BE2C (cell line): ENCODE measurements at places on chromosomes 16 and 17.

- DNase-seq: no peak
These were observed 2.8 kb downstream of the HEATR3 start for GRCh38 chr16:50068550-50068949.

DNA sequence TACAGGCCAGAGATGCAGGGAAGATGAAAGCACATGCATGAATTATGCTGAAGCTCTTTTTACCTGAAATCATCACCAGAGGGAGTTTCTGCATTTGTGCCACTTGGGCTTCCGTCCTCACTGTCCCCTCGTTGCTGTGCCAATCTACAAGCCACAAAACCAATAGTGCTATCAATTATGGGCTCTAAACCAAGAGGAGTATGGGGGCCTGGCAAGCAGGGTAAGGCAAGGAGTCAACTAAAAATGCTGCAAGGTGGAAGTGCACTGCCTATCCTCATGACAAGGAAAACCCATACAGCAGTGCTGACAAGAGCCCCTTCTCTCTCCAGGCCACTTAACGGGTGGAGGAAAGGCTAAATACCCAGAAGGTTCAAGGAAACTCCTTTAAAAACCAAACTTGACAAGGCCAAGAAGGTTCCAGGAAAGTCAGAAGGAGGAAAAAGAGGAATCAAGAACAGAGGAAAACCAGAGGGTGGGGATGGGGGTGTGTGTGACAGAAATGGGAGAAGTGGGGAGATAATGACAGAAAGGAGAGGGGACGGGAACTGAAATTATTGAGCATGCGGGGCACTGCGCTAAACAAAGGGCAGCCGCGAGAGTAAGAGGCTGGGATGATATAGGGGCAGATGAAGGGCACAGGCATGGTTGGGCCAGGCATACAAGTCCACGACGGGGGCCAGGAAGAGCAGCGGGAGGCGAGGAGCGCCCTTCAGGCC is 674 bp downstream of the C17orf75 start:
- no peak for DNase-seq

- DNase-seq: no peak
These were observed 14.2 kb downstream of the BANP start for GRCh38 chr16:87965417-87965816.

DNA sequence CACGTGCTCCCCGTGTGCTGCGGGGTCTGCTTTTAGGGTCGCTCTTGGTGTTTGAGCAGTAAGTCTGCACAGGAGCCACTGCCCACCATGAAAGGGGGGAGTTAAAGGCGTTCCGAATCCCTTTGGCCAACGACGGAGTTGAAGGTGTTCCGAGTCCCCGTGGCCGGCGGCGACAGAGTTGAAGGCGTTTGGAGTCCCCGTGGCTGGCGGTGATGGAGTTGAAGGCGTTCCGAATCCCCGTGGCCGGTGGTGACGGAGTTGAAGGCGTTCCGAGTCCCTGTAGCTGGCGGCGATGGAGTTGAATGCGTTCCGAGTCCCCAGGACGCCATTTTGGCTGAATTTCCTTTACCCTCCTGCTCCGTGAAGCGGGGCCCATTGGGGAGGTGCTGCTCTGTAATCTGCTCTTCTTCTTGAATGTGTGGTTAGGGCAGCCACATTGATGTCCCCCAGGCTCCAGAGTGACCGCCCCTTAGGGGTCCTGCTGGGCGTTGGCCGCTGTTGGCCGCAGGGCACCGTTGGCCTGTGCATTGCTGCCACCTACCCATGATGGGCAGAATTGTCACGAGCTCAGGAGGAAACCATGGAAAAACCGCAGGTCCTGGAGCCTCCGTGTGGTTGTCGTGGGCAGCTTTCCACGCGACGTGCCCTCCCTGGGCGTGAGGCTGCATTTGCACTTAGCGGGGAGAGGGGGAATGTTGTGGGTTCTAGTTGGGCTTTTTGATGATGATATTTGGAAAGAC is 73.7 kb upstream of the ZNF750 start:
- peak; percentile 35 for DNase-seq

GRCh38 chr17:14057591-14057990 is 11.7 kb upstream of the COX10 start:
- no peak for DNase-seq

DNA sequence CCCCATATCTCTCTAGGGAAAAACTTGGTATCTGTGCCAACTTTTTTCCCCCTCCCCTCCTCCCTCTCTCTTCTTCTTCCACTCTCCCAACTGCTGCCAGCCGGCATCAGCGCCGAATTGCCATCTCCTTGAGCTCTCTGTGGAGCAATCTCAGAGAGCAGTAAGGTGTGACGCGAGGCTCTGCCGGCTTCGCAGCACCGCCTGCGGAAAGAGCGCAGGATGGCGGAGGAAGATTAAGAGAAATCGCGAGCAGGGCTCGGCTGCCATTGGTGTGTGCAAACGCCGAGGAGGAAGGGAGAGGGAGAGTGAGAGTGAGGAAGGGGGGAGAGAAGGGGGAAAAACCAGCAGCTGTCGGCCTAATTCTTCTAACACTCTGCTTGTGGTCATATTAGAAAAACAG is 44.2 kb downstream of the NEUROD2 start:
- DNase-seq: peak; percentile 42

- no peak for DNase-seq
These were observed 69.6 kb upstream of the GSE1 start for GRCh38 chr16:85543536-85543935.

DNA sequence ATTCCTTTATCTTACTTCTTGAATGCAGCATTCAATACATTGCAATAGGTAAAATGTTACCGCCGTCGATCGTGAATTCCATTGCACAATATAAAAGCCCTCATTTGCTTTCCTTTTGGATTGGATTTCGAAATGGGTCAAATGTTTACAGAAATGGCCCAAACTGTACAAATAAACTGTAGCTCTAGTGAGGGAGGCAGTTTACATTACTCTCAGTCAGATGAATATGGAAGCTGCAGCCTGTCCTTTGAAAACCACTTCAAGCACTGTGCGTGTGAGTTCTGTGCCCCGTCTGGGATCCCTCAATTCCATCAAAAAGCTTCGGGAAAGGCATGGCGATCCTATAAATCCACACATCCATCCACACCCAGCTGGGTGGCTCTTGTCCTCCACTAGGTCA is 258.6 kb upstream of the FOXF1 start:
- DNase-seq: no peak

DNA sequence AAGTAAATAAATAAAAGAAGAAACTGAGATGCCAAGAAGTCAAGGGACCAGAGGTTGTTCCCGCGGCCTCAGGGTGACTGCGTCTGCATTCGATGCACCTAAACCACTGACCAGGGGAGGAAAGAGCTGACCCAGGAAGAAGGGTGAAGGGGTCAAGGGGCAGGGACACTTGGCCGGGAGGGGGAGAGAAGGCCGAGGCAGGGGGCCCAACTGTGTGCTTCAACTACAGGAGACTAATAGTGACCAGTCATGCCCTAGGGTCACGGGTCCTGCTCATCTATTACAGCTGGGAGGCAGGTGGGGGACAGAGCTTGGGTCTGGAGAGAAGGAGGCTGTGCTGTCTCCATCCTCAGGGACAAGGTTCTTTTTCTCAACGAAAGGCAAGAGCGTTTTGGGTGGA is 44.8 kb downstream of the TIMM22 start:
- no peak for DNase-seq

- peak; percentile 18 for DNase-seq
These were observed 878 bp downstream of the TAOK1 start for GRCh38 chr17:29390851-29391631.

GRCh38 chr16:21314339-21314738 is 36.2 kb upstream of the CRYM start:
- DNase-seq: no peak

- DNase-seq: peak; percentile 77
These were observed 11.8 kb downstream of the GNAO1 start for GRCh38 chr16:56203052-56203451.

- DNase-seq: no peak
These were observed 495.4 kb downstream of the TOX3 start for GRCh38 chr16:52051414-52052172.

- DNase-seq: no peak
These were observed 20.9 kb downstream of the METRNL start for GRCh38 chr17:83100220-83100852.

DNA sequence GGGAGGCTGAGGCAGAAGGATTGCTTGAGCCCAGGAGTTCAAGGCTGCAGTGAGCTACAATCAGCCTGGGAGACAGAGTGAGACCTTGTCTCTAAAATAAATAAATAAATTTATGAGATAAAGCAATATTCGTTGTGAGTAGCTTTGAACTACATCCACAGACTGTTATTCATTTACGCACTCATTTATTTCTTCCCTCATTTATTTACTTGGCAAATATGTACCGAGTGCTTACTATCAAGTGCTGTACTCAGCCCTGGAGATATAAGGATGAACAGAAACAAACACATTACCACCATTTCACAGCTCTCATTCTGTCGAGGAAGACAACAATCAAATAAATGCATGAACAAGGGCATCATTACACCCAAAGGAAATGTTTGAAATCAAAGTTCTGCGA is 24.7 kb upstream of the UMOD start:
- DNase-seq: no peak

GRCh38 chr17:66185862-66186261 is 6.1 kb downstream of the CEP112 start:
- DNase-seq: no peak

GRCh38 chr16:84315422-84315821 is 20.7 kb downstream of the WFDC1 start:
- DNase-seq: no peak

GRCh38 chr16:676913-677312 is 1.4 kb downstream of the RHBDL1 start:
- DNase-seq: no peak

GRCh38 chr17:69592692-69593350 is 178.3 kb downstream of the MAP2K6 start:
- no peak for DNase-seq

DNA sequence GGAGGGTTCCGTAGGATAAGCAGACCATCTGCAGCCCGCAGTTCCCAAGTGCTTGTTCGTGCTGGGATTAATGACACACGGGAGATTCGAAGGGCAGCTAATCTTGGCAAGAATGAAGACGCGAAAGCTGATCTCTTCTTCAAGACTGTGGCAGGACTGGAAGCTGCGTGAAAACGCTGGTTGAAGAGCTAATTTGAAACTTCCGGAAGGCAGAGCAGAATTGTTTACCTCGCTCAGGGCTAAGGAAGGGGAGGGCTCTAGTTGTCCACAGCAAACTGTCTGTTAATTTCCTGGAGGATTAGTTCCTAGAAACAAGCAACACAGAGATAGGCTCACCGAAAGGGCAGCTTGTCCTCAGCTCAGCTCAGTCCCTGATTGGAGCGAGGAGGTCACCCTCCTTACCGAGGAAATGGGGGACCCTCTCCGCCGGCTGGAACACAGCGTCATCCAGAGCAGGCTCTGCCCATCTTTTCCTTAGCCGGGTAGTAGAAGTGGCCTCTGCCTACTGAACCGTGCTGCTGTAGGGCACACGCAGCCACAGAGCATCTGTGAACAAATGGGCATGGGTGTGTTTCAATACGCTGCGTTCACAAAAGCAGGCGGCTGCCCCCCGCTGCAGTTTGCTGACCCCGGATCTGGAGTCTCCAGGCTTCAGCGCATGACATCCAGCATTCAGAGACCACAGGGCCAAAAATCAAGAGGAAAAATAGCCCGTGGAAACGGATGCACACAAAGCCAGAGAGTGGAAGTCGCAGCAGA is 16.7 kb upstream of the BAIAP2 start:
- no peak for DNase-seq

- DNase-seq: peak; percentile 6
These were observed 1.1 kb downstream of the SPECC1 start for GRCh38 chr17:20010099-20010863.

DNA sequence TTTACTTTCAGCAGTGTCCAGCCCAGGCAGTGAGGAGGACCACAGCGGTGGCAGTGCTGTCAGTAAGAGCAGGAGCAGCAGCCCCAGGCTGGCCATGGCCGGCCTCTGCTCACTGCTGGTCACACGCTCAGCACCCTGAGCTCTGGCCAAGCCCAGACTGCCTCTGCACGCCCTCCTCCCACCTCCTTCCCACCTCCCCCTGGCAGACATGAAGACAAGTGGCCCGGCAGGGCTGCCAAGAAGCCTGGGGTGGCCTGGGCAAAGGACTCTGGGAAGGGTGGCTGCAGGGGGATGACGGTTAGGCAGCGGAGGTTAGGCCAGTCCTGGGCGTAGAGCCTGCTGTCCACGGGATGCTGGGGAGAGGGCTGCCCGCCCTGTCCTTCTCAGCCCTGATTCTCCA is at the start of gene C16orf89:
Gene C16orf89 (minus strand): TSS at position 144 of the 400 bp plus-strand sequence. CDS start 48 bp downstream, at position 96.
- no peak for DNase-seq

DNA sequence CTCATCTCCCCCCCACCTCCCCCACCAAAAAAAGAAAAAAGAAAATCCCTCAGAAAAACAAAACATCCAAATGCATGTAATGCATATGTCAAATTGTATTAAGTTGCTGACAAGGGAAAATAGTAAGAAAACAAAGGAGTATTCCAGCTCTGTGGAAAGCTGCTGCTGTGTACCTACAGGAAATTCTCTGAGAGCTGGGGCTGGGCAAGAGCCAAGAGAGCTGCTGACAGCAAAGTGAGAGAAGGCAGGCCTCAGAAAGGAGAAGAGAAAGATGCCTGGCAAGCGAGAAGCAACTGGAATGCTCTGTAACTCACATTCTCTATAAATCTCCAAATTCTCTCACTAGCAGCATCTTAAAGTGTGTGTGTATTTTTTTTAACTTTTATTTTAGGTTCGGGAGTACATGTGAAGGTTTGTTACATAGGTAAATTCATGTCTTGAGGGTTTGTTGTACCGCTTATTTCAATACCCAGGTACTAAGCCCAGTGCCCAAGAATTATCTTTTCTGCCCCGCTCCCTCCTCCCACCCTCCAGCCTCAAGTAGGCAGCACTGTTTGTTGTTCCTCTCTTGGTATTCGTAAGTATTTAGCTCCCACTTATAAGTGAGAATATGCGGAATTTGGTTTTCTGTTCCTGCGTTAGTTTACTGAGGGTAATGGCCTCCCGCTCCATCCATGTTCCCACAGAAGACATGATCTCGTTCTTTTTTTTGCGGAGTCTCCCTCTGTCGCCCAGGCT is 24.4 kb downstream of the CNTROB start:
- peak; percentile 7 for DNase-seq

DNA sequence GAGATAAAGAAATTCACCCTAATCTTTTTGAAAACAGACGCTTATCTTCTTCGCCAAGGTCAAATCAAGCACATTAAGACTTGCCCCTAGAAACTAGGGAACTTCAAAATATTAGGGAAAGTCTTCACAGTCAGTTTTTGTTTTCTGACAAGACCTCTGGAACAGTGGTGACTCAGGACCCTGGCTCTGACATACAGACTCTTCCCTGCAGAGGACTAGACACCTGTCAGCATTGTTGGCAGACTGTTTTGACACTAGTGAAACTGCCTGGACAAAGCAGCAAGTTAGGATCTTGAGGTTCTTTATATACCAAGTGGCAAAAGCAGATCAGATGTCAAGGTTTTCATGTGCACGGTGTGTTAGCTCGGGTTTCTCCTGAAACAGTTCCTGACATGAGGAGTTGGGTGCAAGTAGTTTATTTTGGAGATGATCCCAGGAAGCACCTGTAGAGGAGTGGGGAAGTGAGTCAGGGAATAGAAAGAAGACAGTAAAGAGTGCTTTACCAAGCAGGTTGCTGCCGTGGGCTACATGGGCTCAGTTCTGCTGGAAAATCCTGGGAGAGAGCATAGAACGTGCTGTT is 182.0 kb upstream of the IRX5 start:
- no peak for DNase-seq
